M059J (cell line): ENCODE measurements at places on chromosomes 3 and 15.

DNA sequence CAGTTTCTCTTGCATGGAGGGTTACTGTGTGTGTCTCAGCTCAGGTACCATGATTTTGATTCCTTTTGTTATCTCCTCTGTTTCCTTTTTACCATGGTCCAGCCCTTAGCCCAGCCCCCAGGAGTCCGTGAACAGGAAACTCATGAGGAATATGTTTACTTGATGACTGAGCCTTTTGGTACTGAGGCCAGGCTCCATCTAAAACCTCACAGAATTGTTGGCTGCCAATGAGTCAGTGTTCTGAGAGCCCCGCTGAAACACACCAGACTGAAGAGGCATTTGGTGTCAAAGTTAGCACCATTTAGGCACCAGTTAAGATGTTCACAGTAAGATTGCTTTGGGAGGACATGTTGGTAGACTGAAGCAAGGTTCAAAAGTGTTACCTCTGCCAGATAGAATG lies 80.9 kb downstream of the DGKG start:
- peak; percentile 93 for DNase-seq

DNA sequence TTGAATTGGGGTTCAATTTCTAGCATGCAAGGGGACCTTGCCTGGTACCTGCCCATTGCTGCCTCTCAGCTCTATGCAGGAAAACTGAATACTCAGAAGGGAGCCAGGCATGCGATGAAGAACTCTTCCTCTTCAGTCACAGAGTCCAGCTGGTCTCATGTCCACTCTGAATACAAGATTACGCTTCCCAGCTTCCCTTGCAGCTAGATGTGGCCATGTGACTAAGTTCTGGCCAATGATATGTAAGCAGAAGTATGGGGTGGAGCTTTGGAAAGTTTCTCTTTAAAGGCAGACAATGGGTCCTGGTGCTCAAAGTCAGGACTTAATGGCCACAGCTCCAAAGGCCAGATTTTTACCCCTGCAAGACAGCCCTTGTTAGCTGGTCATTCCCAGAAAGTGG lies 9.0 kb downstream of the WNT7A start:
- no peak for DNase-seq

- peak; percentile 98 for DNase-seq
Measured at GRCh38 chr15:33242165-33242564, 47.7 kb upstream of the FMN1 start.

- DNase-seq, result no peak
Measured at GRCh38 chr3:99731499-99731898, 86.2 kb upstream of the CMSS1 start.

DNA sequence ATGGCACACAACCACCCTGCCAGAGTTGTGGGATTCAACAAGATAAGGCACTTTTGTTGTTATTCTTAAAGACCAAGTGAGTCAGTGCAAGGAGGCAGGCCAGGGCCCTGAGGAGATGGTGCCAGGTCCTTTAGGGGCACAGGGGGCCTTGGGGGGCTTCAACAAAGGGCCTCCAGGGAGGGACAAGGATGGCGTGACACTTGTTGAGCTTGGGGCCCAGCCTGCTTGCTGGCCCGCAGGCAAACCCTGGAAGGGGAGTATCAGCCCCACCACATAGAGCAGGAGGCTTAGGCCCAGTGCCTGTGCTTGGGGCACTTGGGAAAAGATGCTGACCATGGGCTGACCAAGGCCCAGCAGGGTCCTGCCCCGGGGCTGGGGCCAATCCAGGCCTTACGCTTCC lies 5.5 kb downstream of the IQSEC1 start:
- DNase-seq, result no peak

GRCh38 chr3:12532182-12532581 lies 13.1 kb downstream of the MKRN2OS start:
- no peak for DNase-seq

GRCh38 chr15:68201879-68202261 lies 3.3 kb downstream of the CALML4 start:
- no peak for DNase-seq

DNA sequence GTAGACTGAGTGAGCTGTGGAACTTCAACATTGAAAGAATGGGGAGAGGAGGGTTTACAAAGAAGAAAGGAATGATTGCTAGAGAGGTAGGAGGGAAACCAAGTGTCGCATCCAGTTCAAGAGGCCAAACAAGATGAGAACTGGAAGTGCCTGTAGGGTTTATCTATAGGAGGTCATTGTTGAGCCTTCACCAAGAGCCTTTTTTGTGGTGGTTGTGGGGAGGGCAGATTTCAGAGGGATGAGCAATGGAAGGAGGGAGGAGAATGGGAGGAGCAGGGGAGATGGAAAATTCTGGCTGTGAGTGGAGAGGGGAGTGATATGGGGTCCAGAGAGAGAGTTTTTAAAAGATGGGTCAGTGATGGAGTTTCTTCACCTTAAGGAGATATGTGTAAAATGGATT lies 8.5 kb downstream of the PDIA5 start:
- DNase-seq, result peak; percentile 65

DNA sequence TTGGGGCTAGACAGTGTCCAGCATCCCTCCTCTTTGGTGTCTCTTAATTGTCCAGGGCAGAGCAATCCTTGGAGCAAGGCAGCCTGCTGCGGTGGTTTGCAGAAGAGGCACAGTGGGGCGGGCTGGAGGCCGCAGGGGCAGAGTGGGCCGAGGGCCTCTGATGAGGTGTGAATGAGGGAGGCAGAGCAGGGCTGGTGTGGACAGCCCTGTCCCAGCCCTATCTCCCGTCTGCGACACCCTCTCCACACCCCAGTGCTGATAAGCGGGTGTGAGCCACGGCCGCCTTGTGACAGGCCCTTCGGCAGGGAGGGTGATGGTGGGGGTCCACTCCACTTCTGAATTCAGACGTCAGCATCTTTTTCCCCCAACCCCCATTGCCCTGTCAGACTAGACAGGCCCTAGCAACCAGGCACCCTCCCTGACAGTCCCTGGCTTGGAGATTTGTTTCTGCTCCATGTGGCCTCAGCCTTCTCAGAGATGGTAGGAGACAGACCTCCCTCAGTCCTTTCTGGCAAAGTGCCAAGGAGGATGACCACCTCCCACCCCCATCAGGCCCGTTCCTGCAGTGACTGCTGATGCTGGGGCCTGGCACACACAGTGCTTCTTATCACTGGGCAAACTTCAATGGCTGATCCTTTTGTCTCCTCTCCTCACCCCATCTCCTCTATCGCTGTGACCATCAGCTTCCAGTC lies 37.3 kb downstream of the EXOG start:
- DNase-seq, result no peak

DNA sequence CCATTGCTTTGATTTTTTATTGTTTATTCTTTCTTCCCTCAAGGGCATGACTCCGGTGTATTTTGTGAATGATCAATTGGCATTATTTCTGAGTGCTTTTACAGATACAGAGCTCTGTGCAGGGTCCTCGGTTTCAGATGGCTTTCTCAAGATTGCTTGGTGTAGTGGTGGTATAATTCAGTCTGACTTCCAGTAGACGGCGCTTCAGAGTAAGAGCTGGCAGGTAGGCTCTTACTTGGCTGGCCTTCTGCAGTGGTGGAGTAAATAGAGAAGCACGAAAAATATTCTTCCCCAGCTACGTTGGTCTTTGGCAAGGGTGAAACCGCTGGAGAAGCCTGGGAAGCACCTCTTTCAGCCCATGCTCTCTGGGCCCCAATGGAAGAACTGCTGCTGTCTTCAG lies 723.0 kb upstream of the BCHE start:
- DNase-seq, result no peak

DNA sequence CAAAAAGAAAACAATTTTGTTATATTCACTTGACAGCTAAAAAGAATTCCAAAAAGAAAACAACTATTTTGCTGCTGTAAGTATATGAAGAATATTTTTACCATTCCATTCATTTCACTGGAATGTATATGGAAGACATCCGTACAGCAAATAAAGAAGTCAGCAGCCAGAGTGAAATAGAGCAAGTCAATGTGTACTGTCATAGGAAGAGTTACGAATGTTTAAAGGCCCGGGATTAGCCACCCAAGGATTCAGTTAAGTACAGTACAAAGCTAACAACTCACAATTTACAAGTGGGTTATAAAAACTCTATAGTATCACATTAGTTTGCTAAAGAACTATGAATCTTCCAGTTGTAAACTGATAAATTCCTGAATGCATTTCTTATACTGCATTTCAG lies 14.4 kb upstream of the XXYLT1 start:
- DNase-seq, result no peak

- DNase-seq, result peak; percentile 61
Measured at GRCh38 chr3:180250172-180250571, 213.4 kb upstream of the PEX5L start.

- no peak for DNase-seq
Measured at GRCh38 chr3:113193719-113194118, 17.6 kb upstream of the BOC start.

DNA sequence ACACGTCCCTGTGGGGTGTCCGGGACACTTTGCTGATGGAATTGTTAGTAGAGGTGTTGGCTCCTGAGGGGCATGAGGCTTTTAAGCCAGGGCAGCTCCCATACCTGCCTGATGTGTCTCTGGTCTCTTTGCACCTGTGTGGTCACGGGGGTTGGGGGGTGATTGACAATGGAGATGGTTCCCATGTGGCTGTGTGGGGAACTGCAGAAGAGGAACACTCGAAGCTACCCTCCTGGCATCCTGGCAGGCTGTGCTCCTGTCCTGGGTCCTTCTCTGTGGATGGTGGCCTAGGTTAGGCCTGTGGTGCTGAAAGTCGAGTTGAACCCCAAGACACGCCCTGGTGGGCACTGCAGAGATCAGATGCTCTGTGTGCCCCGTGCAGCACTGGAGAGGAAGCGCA lies 73.4 kb downstream of the HMCES start:
- DNase-seq, result no peak

DNA sequence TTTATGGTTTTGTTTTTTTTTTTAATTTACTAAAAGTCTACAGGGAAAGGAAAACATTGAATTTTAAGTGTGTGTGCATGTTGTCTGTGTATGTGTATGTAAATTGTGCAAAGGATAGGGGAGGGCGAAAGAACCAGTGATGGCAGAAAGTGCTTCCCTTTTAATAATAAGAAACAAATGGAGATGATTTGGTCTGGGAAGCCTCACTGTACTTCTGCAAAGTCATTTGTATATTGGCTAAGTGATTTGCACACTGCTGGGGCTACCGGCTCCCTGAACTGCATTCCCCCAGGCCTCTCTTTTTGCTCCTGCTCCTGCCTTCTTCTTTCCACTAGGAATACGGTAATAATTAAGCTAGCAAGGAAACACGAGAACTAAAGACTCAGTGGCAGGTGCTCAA lies 101.2 kb downstream of the CD47 start:
- DNase-seq, result no peak

DNA sequence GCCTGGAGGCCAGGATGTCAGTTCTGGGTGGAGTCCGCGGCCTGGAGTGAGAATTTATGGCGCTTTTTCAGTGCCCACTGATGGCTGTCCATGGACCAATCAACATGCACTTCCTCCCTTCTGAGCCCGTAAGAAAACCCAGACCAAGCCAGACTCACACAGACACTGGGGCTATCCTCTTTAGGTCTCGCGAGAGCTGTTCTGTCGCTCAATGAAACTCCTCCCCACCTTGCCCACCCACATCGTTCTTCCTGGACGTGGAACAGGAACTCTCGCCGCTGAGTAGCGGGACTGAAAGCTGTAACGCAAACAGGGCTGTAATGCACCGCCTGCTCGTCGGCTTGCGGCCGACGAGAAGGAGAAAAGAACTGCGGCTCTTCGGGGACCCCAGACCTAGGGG lies 833.0 kb upstream of the CADM2 start:
- DNase-seq, result no peak

DNA sequence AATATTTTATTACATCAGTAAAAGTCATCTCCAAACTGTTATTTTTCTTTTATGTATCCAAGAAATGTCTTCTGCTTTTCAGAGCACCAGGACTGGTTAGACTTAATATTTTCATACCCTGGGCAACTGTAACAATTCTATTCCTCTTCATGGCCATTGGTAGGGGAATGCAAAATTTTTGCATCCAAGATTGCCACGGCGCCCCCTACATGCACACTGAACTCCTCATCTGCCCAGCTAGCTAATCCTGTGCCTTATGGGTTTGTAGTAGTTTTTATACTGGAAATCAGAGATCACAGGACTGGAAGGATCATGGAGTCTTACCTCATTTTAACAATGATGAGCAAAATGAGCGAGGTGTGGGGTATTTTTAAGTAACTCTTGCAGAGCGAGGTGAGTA lies 74.2 kb downstream of the CRTC3 start:
- no peak for DNase-seq

DNA sequence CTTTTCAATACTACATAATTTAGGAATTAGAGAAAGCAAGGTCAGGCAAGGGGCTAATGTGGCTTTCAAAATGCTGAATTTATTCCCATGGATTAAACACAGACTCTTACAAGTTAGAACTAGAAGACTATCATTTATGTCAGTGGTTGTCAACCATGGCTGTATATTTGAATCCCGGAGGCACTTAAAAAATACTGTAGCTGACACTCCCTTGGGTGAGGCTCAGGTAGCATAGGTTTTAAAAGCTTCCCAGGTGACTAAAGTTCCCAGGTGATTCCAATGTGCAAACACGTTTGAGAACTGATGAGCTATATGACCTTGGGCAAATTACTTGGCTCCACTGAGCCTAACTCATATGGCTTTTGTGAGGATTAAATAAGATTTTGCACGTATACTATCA lies 29.6 kb downstream of the AAGAB start:
- DNase-seq, result no peak

GRCh38 chr15:75647370-75648155 lies at the start of gene SNX33:
Gene SNX33, plus strand, starts transcription at chr15:75647912. Its CDS starts 1,191 bp downstream, at chr15:75649103.
- peak; percentile 79 for DNase-seq

- DNase-seq, result no peak
Measured at GRCh38 chr3:133884054-133884886, 11.4 kb downstream of the RAB6B start.

DNA sequence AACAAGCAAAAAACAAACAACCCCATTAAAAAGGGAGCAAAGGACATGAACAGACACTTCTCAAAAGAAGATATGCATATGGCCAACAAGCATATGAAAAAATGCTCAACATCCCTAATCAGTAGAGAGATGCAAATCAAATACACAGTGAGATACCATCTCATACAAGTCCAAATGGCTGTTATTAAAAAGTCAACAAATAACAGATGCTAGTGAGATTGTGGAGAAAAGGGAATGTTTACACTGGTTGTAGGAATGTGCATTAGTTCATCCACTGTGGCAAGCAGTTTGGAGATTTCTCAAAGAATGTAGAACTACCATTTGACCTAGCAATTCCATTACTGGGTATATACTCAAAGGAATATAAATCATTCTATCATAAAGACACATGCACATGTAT lies 44.5 kb downstream of the RIOX2 start:
- no peak for DNase-seq

DNA sequence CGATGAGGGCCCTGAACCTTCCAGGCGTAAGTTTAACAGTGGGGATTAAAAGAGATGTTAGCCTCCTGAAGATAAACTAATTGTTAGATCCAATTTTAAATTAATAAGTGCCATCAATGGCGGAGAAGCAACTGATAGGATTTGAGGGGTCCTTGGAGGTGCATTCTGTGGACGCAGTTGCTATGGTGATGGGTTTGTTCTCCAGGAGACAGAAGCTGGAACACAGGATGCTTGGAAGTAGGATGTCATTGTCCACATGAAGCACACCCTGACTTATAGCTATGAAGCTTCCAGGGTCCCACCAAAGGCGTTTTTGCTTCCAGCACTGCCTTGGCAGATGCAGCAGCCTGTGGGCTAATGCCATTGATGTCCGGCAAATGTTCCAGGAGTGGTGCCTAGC lies 331.0 kb upstream of the IL12A start:
- DNase-seq, result no peak

GRCh38 chr3:45552794-45553371 lies 41.7 kb upstream of the LIMD1 start:
- DNase-seq, result no peak

GRCh38 chr3:53081318-53081717 lies 35.4 kb upstream of the SFMBT1 start:
- DNase-seq, result no peak

GRCh38 chr3:30597131-30597768 lies 9.2 kb upstream of the TGFBR2 start:
- DNase-seq, result peak; percentile 87
